ENCODE measurements at places on chromosomes 4 and X.

DNA sequence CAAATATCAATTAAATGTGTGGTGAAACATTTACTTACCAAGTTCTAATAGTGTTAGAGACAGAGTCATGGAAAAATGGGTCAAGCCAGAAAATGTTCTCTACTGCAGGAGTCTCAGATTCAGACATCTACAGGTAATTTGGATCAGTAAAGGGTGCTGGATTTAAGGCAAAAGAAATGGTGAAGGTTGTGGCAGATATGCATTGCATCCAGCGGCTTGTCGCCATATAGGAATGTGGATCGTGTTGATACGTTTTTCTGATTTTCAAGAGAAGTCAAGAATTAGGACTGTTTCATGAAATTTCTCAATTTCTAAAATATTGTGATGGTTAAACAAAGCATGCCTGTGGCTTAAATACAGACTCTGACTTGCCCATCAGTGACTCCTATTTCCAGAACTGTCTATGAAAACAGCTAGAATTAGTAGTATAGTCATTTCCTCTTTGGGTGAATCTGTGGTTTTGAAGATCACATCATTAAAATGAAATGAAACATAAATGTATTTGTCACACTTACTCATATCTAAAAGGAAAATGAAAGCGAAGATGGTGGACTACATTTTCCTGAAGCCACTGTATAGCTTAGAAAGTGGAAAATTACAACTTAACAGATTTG is 110.1 kb upstream of the VEGFC start:
- no peak for DNase-seq

DNA sequence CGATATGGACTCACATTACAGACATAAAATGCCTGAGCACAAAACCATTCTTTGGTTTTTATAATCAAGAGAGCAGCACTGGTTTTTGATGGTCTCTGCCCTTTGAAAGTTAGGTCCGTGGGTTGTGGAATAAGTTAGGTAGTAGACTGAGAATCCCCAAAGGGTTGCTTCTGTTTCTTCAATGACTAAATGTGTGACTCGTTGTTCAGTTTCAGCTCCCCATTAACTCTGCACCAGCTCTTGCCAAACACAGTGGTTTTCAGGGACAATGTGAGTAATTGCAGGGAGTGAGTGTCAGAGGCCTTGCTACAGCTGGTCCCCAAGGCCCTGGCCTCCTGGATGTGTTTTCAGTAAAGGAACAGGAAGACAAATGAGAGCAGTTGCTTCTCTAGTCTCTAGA is 24.8 kb downstream of the SMIM20 start:
- peak; percentile 32 for DNase-seq

DNA sequence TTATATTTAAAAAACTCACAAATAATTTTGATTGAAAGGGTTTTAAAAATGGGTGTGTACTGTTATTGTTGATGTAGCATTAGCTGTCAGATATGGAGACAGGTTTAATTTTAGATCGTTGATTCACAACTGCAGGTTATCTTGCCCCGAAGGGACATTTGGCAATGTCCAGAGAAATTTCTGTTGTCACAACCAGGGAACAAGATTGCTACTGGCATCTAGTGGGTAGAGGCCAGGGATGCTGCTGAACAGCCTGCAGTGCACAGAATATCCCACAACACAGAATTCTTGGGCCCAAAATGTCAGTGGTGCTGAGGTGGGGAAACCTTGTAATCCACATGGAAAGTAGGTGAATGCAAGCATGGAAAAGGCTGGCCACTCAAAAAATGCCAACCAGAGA is 114.9 kb downstream of the MAGEB17 start:
- DNase-seq: no peak

DNA sequence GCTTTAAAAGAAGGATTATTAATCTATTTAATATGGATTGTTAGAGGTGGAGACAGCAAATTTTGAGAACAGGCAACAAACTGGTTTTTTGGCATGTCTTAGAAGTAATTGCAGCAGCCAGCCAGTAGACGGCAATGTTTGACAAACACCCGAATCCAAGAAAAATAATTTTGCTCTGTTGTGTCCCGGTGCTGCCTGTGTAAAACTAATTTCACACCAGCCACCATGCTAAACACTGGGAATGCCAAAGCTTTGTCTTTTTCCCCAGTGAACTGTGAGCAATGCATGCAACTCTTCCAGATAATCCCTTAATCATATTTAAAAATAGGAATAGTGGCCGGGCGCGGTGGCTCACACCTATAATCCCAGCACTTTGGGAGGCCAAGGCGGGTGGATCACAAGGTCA is 25.9 kb downstream of the SMIM31 start:
- no peak for DNase-seq

- no peak for DNase-seq
Measured at GRCh38 chr4:83828601-83829000, 292.7 kb downstream of the GPAT3 start.

GRCh38 chr4:47383829-47384427 is 79.6 kb downstream of the COMMD8 start:
- no peak for DNase-seq

GRCh38 chrX:112760697-112761096 is 79.9 kb downstream of the AMOT start:
- no peak for DNase-seq

DNA sequence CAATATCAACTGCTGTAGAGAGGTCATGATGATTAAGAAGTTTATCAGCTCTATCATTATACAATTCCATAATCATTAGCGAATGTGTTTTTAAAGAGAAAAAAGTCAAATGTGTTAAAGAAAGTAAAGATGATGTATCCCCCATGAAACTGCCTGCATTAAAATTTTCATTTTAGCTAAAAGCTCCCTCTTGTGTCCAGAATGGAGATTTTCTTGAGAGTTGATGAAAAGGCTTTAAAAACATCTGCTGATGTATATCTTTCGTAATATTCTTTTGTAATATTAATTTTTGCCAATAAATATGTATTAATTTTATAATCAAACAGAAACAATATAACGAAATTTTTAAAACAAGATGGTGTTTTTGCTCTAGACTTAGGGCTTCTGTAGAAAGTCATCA is 52.1 kb upstream of the LHFPL1 start:
- no peak for DNase-seq

DNA sequence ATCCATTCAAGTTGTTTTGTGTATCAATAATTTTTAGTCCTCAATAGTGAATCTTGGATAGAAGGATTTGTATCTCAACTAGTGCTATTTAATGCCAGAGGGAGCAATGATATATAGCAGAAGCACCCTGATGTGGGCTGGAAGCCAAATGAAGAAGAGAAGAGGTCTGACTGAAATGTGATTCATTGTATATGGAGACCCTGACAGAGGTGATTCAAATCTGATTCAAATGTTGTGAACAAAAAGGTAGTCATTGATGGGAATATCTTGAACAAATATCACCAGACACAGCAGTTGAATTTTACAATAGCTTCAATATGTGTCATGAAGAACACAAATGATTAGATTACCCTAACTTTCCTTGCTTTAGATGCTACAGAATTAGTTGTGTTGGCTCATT is 27.5 kb upstream of the SULT1B1 start:
- DNase-seq: no peak

DNA sequence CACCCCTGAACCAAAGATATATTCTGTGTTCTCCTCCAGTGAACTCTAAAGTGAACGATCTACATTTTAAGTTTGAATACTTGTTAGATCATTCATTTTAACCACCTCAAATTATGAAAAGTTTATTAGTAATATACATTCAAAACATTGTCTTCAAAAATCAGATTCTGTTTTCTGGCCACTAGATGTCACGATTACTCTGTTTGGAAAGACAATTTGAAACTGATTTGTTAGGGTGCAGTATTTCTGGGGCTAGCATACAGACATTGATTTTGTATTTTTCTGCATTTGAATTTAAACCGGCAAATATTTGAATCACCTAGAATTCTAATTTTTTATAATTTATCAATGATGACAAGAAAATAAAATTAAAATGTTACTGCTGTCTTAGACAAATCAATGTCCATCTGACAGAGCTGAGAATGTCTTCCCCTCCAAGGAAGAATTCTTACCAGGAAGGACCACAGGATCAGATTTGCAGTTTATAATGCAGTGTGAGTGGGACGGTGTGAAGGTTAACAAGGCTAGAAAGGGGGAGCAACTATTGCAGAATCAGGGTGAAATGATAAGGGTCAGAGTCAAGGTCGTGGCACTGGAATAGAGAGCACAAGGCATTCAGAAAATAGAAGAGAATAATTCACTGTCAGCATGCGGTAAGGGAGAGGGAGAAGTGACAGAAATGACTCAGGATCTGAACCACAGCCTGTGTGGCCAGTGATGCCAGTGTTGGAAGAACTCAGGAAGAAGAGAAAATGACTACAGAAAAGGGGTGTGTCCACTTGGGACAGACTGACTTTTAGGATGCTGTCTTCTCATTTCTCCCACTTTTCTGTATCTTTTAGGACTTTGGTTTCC is 91.6 kb downstream of the ANXA10 start:
- DNase-seq: no peak

GRCh38 chr4:165992283-165992682 is 119.2 kb downstream of the TLL1 start:
- DNase-seq: no peak

GRCh38 chr4:168724686-168725411 is 228.0 kb downstream of the PALLD start:
- DNase-seq: no peak

GRCh38 chr4:83115656-83116285 is 1.2 kb upstream of the PLAC8 start:
- no peak for DNase-seq
